ENCODE measurements at places on chromosomes 3 and 15.

DNA sequence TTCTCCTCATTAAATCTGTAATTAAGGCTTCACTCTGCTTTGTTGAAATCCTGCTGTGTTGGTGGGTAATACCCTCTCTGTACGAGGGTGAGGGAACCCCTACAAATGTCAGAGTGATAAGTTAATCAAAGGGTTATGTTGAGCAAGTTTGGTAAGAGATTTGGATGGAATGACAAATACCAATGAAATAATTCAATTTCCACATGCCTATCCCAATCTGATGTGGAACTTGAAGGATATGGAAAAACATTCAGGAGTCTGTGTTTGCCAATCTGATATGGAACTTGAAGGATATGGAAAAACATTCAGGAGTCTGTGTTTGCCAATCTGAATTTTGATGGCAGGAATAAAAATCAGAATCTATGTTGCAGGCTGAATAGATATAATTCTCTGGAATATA is 910.2 kb downstream of the TUSC7 start:
- DNase-seq, result no peak

DNA sequence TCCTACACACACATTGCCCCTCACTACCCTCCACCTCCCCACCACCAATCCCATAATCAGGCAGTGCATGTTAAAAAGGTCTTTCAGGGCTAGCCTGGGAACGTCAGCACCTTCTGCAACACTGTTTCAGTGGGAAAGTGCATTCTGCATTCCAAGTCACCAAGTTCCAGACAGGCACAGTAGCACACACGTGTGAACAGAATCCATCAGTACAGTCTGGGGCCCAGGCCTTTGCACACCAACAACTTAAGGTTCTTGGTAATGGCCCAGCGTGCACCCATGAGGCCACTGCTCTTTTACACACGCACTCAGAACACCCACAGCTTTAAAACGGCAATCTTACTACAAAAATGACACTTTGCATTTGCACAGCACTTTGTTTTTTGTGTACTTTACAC is 1.2 kb downstream of the ANXA2 start:
- DNase-seq, result no peak

DNA sequence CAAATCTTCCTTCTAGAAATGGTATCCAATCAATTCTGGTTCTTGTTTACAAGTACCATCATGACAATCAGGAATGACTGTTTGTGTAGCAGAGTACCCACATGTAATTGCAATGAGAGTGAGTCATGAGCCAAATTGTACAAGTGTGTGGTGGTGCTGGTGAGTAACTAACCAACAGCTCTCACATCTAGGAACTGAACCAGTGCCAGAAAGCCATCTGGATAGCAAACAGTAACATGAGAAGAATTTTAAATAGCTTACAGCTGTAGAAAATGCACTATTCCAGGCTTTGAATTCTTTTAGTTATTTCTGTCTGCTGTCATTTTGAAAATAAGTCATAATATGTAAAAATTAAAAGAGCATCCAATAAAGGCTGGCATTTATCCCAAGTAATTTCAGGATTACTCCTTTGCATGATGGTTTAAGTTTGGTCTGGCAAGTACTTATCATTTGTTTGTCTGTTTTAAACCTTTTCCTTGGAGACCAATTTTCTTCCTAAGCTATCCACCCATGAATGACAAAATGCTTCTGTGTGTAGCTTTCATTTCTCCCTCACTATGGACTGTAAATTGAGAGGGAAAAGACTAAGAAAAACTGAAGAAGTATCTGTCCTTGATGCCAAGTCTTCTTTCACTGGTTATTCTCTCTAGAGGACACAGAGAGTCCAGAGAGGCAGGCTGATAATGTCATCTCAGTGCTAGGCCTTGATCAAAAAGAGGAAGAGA is 60.0 kb downstream of the PIK3CB start:
- no peak for DNase-seq

DNA sequence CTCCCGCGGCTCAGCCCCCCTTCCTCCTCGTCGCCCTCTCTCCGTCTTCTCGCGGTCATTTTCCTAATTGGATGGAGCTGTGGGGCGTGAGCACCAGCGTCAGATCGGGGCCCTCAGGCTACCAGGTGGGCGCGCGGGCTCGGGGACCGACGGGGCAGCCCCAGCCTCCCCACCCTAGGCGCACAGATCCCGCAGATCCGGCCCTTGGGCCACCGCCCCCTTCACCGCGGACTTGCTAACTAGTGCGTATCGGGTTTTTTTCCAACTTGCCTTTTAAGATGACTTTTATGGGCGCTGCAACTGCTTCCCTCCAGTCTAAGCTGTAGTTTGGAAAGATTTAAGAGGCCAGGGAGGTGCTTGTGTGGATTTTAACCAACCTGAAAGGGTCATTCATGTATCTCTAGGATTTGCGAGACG is 1.3 kb downstream of the ZNF710 start:
- DNase-seq, result peak; percentile 36

- DNase-seq, result no peak
Measured at GRCh38 chr3:10466186-10466585, 39.2 kb downstream of the ATP2B2 start.

Data from mesothelial cell of epicardium (in vitro differentiated cells).